Stimulated activated CD8-positive, alpha-beta memory T cell treated with anti-CD3 and anti-CD28 coated beads, Interleukin-7, amount 100 ng/mL, for 24 hours (primary cell): ENCODE measurements at places on chromosomes 12 and 14.

GRCh38 chr12:45720069-45720468 is 9.4 kb upstream of the ARID2 start:
- no peak for DNase-seq

DNA sequence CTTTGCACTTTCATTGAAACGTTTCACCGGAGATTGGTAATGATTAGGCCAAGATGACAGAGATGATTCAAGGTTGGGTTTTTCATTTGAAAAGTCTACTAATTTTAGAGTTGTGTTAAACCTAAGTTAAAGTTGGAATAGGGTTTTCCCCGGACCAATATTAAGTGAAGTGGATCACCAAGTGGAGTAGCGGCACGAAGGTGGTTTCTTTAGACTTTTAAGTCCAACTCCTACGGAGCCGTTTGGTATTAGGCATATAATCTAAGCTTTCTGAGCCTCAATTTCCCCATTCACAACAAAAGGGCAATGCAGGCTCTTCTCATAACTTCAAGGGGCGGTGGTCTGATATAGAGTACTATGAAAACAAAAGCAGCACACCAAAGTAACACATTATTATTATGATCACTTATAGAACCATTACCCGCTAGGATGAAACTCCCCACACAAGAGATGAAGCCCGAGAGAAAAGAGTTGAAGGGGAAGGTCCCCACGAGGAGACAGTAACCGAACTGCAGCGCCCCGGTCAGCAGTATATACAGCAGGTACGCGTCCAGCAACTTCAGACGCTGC is 413 bp downstream of the DAD1 start:
- DNase-seq, result no peak

GRCh38 chr14:91971188-91971778 is 23.8 kb upstream of the FBLN5 start:
- no peak for DNase-seq

DNA sequence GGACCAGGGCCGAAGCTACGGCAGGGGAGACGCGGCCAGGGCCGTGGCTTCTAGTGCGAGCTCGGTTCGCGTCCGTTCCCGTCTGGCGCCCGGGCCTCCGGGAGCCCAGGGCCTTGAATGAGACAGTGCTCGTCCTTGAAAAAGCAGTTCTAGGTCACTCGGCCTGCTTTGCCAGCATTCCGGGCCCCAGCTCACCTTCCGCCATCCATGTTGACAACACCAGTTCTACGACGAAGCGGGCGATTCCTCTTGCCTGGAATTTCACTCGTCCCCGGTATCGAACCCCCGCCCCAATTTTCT is 4.5 kb downstream of the OR10AD1 start:
- no peak for DNase-seq

GRCh38 chr12:59405992-59406391 is 189.8 kb upstream of the SLC16A7 start:
- no peak for DNase-seq

GRCh38 chr14:63912286-63912685 is 59.5 kb downstream of the SYNE2 start:
- no peak for DNase-seq

- no peak for DNase-seq
Observed at GRCh38 chr12:26466726-26467125, 271.4 kb downstream of the SSPN start.

GRCh38 chr12:110205931-110206330 is 75.1 kb upstream of the ATP2A2 start:
- no peak for DNase-seq

DNA sequence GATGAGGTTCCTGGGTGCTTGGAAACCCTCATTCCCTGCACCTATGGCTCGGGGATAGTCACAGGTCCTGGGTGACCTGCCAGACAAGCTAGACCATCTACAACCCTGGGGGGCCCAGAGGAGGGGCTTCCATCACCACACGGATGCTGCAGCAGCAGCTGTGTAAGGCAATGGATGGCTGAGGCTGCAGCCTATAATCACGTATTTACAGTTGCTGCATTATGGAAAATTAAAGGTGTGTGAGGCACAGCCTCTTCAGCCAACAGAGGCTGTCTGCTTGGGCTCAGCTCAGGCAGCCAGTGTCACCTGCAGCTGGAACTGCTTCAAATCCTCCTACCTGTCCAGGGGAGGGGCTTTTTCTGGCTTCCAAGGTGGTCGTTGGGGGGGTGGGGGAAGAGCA is 268.1 kb downstream of the CACNA1C start:
- no peak for DNase-seq

DNA sequence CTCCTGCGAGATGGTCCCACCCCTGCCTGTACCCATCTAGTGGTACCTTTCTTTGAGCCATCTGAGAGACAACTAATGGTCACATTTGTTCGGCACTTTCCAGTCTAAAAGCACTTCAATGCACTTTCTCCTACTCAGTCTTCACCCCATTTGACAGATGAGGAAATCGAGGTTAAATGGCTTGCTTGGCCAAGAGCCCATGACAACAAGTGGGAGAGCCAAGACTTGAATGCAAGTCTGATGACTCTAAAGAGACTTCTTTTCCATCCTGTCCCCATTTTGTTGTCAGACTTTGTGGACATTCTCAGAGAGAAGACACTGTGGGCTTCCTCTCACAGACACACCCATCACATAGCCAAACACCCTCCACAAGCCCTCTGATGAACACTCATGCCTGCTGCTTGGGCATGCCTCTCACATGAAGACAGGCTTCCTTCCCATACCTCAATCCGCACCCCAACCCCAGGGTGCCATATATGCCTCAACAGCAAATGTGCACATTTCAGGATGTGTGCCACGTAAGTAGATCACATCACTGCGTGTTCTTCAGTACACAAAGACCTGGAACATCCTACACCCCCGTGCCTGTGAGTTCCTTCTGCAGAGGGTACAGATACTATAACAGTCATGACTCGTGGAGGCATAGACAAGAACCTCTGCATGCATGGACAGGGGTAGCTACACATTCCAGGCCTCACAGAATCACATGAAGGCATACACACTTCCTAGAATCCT is 805 bp downstream of the MYH7 start:
- no peak for DNase-seq

DNA sequence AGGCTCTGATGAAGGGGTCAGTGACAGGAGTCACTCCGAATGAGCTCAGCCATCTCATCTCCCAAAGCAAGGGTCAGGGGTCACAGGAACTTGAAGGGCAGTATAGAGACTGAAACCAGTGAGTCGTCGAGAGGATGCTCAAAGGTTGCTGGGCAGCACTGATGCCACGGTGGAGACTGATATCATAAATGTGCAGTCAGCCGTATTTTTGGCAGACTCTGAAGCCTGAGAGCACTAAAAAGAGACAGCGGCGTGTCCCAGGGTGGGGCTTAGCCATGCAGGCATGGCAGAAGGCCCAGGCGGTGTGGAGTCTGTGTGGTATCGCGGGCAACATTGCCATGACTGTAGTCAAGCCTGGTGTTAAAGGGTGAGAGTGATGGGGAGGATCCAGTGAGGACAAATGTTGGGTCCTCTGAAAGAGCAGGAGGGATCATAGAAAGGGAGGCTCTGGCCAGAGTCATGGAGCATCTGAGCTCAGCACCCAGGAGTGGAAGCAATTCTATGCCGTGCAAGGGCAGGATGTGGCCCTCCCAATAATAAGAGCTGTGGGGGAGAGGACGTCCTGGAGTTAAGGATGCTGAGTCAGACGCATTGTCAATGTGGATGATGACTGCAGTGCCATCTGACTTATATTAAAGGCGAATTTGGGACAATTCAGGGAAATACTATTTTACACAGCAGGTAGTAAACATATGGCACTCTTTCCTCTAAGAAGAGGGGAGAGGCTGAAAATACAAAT is 241.2 kb upstream of the FKBP4 start:
- DNase-seq, result no peak

DNA sequence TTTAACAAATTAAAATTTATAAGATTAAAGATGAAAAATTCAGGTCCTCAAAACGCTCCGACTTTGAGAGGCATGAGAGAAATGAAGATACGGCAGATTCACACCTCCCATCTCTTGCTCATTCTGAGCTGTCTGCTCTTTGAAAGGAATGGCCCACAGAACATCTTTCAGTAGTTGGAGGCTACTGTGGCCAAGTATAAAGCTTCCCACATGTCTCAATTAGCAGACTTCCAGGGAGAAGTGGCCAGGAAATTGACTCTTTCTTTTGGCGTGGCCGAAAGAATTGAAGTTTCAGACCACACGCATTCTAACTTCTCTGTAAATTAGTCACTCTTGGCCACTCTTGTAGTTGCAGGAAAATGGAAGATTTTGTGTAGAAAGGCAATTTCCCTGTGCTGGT is 129.2 kb downstream of the DIP2B start:
- DNase-seq, result no peak

- no peak for DNase-seq
Observed at GRCh38 chr14:54711812-54712464, 145.0 kb downstream of the SAMD4A start.

DNA sequence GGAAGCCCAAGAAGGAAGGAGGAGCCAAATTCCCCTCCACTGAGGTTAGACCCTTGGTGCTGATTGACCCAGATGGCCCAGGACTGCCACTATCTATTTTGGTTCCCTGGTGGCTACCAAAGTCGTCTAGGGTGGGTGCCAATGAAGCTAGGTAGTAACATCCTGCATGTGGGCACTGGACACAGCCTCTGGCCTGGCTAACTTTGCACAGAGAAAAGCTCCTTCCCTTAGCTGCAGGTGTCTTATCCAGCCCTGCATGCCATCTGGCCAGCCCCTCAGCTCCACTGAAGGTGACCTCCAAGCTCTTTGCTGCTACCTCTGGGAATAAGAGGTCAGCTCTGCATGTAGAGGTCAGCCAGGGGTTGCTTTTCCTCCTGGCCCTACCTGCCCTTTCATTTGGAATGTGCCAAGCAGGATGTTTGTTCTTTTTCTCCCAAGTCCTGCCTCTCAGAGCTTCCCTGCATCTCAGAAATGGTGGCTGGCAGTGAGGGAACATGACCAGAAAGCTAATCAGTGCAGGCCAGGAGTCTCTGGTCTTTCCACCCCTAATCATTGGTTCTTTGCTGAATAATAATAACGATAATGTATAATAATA is 34.0 kb downstream of the JDP2 start:
- DNase-seq, result no peak

DNA sequence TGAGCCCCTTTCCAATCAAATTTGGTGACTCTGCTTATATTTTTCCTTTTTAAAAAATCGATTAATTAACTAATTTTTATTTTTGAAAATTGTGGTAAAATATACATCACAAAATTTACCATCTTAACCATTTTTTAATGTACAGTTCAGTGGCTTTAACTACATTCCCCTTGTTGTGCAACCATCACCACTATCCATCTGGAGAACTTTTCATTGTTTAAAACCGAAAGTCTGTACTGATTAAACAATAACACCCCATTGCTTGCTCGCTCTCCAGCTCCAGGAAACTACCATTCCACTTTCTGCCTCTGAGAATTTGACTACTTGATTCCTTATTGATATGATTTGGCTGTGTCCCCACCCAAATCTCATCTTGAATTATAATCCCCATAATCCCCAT is 283.4 kb downstream of the C12orf75 start:
- DNase-seq, result no peak

DNA sequence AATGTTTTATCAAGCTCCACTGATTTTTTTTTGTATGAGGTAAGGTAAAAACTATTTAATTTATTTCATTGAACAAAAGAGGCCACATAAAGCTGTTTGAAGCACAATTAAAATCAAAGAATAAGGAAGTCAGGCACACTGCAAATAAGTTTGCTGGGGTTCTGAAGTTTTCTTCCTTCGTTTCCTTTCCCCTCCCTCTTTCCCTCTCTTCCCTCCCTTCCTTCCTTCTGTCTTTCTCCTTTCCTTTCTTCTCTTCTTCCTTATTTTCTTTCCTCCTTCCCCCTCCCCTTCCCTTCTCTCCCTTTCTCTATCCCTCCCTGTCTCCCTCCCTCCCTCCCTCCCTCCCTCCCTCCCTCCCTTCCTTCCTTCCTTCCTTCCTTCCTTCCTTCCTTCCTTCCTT is 78.7 kb downstream of the ALX1 start:
- DNase-seq, result no peak
